ENCODE measurements at places on chromosomes 3 and 15.
A peak's percentile ranks its signal among the peaks of the same experiment; 100 is the strongest.

DNA sequence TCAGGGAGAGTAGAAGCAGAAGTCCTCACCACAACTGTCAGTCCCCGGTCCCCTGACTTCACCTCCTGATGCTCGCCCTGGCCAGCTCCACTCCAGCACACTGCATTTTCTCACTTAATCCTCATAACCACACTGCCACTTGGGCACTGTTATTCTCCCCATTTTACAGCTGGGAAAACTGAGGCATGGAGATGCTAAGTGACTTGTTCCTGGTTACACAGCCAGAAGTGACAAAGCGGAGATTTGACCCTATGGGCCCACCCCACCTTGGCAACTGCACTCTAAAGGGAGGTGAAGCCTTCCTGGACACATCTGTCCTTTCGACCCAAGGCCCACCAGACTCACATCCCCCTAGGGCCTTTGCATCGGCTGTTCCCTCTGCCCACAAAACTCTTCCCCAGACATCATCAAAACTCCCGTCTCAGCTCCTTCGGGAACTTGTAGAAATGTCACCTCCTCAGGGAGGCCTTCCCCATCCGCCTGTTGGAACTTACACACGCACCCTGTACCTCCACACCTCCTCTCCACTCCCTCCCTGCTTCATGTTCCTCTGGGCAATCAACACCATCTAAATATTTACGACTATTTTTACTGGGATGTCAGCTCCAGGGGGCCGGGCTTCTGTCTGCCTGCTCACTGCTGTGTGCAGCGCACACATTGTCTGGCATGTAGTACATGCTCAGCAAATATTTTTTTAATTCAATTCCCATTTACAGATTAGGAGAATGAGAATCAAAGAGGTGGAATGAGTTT, 3.1 kb downstream of the GRIP2 start:
- DNase-seq, result no peak

GRCh38 chr15:32730677-32731654, 13.2 kb downstream of the GREM1 start:
- DNase-seq, result peak; percentile 71

GRCh38 chr3:187831125-187832051, 86.1 kb upstream of the BCL6 start:
- no peak for DNase-seq

GRCh38 chr3:57598765-57599360, 1.7 kb upstream of the ARF4 start:
- peak; percentile 86 for DNase-seq

DNA sequence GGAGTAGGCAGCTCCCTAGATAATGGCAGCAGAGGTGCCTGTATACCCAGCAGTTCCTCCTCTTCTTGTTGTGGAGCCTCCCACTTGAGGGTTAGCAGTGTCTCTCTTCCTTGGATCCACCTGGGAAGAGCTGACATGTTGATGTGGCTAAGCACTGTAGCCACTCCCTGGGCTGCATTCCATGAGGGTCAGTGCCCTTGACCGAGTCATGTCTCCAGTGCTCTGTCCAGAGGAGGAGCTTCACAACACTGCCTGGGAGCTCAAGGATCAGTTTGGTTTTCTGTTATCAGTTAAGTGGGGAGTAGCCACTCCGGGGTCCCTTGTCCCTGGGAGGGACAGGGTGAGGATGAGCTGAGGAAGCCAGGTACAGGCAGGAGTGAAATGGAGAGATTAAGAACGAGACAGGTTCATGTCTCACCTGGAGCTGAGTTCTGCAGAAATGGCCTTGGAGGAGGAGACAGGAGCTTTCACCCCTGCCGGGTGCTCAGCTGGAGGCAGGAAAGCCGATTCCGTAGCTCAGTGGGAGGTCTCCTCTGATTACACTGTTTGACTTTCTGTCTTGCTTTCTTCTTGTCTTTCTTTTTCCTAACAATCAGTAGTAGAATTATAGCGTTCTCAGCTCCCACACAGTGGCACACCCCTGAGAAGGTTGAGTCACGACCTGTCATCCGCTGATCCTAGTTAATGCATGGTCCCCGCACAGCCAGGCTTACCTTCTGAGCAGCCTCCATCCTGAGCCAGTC, 57.9 kb upstream of the SEC22A start:
- DNase-seq, result no peak

DNA sequence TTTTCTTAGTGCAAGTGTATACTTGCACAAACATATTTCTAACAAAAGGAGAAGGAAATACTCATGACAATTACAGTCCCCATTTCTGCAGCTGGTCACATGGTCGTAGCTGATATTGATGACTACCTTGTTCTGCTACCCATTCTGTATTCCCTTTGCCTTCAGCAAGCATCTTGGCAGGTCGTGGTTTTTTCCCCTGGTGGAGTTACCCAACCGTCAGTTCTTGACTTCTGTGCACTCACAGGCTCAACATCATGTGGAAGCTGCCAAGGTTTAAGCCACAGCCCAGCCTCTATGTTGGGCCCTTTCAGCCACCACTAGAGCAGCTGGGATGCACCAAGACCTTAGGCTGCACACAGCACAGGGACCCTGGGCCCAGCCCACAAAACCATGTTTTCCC, 56.1 kb downstream of the VGLL3 start:
- DNase-seq, result no peak

DNA sequence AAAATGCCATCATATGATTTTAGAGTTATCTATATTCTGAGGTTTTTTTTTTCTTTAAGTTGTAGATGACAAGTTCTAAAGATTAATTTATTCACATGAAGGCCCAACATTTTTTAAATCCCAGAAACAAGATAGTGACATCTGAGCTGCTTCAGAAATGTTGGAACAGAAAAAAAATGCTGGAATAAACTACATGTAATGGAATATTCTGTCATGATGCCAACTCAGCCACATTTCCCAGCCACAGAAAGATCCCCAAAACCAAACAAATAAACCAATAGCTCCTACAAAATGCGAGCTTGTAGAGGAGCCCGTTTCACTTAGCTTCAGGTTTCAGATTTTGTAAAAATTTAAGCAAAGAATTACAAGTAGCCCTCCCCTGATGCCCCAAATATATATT, 111.0 kb upstream of the MYO5C start:
- no peak for DNase-seq

- no peak for DNase-seq
Observed at GRCh38 chr3:114770874-114771273, 376.2 kb downstream of the ZBTB20 start.

- DNase-seq, result peak; percentile 3
Observed at GRCh38 chr3:69542805-69543429, 157.0 kb upstream of the FRMD4B start.

DNA sequence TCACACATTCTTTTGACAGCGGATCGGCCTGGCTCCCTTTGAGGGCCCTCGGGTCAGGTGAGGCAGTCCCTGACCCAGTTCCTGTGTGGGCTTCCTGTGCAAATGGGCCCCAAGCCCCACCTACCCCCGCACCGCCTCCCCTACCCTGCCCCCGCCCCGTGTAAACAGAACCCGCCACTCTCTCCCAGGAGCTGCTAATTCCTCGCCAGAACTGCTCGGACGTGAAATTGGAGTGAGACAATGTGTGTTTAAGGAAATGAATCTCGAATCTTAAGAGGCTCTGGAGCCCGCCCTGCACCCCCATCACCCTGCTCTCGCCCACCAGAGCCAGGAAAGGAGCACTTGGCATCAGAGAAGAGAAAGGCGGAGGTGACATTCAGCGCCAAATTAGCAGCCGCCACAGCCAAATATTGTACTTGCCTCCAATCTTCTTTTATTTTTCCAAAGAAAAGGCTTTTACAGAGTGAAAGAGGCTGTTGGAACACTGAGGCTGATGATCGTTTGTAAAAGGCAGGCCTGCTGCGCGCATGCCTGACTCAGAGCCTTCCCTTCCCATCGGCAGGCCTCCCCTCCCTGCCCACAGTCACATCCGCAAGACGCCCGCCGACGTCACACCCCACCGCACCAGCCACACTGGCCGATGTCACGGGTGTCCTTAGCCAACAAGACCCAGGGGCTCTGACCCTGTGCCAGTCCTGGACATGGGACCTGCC, 53.1 kb downstream of the CACNA2D2 start:
- DNase-seq, result peak; percentile 65

GRCh38 chr3:21795152-21795837, 44.3 kb upstream of the ZNF385D start:
- DNase-seq, result no peak

GRCh38 chr3:48475188-48475587, 28.7 kb downstream of the ATRIP start:
- DNase-seq, result no peak

- no peak for DNase-seq
Observed at GRCh38 chr3:131922356-131922755, 112.5 kb downstream of the CPNE4 start.

GRCh38 chr3:44252332-44252959, 10.8 kb downstream of the TOPAZ1 start:
- DNase-seq, result no peak

- peak; percentile 51 for DNase-seq
Observed at GRCh38 chr3:172643506-172644179, 67.2 kb downstream of the NCEH1 start.

DNA sequence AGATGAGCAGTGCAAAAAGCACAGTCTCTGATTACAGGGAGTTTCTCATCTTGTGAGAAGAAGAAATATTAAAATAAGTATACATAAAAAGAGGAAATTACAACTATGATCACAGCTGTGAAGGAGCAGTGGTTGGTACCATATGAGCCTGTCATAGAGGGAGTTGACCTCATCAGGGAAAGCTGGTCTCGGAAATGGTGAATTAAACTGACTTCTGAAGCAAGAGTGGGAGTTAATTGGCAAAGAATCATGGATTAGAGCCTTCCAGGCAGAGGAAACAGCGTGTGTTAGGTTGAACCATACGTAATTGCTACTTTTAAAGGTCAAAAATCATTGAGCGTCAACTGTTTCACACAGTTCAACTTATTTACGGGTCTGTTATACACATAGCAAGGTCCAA, 539.1 kb downstream of the EDEM1 start:
- no peak for DNase-seq

DNA sequence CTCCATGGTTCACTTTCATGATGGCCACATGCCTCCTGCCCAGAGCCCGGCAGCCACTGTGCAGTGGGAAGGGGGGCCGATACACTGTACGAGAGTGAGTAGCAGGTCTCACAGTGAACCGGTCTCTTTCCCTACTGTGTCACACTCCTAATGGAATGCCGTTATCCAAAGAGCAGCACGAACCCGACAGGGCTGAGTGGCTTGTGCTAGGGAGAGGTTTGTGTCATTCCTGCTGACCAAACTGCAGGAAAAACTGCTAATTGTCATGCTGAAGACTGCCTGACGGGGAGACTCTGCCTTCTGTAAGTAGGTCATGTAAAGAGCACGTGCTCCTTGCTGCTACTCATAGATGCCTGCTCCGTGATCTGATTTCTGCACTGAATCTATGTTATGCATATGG, 105.1 kb downstream of the ARPP21 start:
- DNase-seq, result no peak

DNA sequence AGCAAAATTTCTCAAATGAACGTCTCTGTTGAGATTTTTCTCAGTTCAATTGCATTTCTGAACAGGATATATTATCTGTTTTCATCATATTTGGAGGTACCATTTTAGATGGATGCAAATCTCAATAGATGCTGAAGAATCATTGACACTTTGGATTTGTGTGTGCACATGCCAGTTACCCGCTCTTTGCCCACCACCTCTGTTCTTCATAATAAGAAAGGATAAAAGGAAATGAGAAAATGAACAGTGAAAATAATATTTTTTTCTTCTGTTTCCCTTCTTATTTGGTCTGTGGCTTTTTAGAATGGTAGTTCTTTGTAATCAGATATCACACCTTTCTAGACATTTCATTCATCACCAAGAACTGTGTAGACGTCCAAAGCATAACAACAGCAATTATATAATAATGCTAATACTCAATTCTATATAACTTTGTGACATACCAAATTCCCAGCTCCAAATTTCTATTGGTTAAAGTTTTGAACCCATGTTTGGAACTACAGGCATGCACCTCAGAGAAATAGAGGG, 256.7 kb upstream of the SATB1 start:
- no peak for DNase-seq

GRCh38 chr3:45657853-45658252, 31.3 kb upstream of the SACM1L start:
- DNase-seq, result no peak

DNA sequence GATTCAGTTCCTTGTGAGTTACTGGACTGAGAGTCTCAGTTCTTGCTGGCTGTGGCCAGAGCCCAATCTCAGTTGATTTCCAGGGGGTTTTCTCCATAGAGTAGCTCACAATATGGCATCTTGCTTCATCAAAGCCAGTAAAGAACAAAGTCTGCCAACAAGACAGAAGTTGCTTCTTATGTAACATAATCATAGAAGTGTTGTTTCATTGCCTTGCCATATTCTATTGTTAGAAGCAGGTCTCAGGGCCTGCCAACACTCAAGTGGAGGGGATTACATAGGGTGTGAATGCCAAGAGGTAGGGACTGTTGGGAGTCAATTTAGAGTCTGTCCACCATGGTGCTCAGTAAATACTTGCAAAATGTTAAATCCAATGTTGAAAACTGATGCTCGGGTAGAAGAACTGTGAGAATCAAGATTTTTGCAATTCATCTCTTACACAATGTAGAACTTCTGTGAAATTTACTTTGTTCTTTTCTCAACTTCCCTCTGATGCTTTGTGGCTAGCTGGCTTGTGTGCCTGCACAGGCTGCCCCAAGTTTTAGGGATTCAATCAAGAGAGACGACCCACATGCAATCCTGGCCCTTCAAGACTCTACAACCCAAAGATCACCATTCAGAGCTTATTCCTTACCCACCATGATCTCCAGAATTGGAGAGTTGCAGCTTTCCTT, 13.3 kb upstream of the PXYLP1 start:
- DNase-seq, result peak; percentile 52

DNA sequence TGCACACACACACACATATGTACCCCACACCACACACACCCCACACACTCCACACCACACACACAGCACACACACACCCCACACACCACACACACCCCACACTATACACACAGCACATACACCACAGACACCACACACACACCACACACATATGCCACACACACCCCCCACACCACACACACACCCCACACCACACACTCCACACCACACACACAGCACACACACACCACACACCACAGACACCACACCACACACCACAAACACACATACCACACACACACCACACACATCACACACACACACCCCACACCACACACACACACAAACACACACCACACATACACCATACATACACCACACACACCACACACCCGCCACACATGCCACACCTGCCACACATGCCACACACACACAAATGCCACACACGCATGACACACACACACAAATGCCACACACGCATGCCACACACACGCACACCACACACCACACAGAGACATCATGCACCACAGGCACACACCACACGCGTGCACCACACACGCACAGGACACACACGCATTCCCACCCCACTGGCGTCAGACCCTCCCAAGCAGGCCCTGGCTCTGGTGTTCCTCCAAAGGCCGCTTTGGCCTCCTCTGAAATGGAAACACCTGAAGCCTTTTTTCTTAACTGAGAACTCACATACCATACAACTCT, 15.7 kb downstream of the CHST13 start:
- no peak for DNase-seq

Data from hematopoietic multipotent progenitor cell treated with erythropoietin and hydrocortisone succinate and interleukin-3 and kit ligand, for 4 days (in vitro differentiated cells).